ENCODE measurements at places on chromosomes 5 and 9.

DNA sequence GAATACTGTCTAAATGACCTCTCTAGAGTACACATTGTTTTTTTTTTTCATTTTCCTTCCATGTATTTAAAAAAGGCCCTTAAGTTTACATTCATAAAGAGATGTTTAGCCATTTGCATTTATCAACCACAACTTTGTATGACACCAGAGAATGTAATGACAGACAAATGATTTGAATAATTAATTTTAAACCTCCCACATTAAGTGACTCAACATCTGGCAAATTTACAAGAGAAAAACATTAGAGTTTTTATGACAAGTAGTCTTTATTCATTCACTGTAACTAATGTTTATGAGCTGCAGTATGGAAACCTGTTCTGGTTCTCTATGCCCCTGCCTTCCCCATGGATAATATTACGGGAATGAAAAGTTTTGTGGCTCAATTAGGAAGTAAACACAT, 1093.8 kb upstream of the CDH9 start:
- DNase-seq: no peak

GRCh38 chr5:113806904-113807303, 293.4 kb downstream of the YTHDC2 start:
- DNase-seq: no peak

- no peak for DNase-seq
Observed at GRCh38 chr9:38415856-38416255, 8.4 kb downstream of the IGFBPL1 start.

GRCh38 chr5:181149806-181150733, 2.7 kb downstream of the OR2V2 start:
- DNase-seq: no peak

- DNase-seq: no peak
Observed at GRCh38 chr5:128121651-128122050, 38.1 kb downstream of the SLC12A2 start.

GRCh38 chr9:102054811-102055210, 316.4 kb upstream of the GRIN3A start:
- DNase-seq: no peak

DNA sequence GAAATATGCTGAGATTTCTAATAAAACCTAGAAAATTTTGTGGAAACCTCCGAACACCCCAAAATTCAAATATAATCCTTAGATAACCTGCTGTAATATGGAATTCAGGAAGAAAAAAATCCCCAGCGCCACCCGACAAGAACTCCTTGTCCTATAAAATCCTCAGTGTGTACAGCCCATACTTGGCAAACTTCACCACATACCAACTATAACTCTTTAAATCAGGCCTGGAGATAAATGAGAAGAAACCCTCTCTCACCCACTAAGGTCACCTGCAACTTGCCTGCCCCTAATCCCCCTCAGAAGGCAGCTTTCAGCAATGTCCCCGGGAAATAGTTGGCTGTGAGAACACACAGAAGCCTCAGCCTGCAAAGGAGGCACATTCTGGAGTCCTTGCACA, 90.5 kb downstream of the SH3TC2 start:
- no peak for DNase-seq

GRCh38 chr5:177600508-177601018, 631 bp downstream of the B4GALT7 start:
- no peak for DNase-seq

- no peak for DNase-seq
Observed at GRCh38 chr5:81665795-81666194, 85.1 kb downstream of the SSBP2 start.

- no peak for DNase-seq
Observed at GRCh38 chr5:91271999-91272398, 111.1 kb downstream of the ARRDC3 start.

DNA sequence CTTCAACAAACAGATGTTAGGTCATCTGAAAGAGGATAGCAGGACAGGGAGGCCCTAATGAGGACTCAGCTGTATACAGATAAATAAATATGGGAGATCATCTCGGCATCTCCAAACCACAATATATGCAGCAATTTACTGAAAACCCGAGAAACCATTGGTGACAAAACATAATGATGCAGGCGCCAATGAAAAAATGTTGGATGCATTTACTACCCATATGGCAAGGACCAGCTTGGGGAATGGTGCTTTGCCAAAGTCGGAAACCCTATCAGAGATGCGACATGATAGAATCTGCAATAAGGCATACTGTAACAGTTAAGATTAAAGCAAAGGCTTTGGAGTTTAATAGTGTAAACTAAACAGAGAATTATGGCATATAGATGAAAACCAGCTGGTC, 92.0 kb downstream of the SNCAIP start:
- no peak for DNase-seq

- DNase-seq: no peak
Observed at GRCh38 chr5:14582797-14583137, 1.2 kb downstream of the OTULINL start.

GRCh38 chr9:21252721-21253547, 13.1 kb upstream of the IFNA14 start:
- DNase-seq: no peak

GRCh38 chr9:129938291-129938979, 103.2 kb downstream of the USP20 start:
- no peak for DNase-seq

DNA sequence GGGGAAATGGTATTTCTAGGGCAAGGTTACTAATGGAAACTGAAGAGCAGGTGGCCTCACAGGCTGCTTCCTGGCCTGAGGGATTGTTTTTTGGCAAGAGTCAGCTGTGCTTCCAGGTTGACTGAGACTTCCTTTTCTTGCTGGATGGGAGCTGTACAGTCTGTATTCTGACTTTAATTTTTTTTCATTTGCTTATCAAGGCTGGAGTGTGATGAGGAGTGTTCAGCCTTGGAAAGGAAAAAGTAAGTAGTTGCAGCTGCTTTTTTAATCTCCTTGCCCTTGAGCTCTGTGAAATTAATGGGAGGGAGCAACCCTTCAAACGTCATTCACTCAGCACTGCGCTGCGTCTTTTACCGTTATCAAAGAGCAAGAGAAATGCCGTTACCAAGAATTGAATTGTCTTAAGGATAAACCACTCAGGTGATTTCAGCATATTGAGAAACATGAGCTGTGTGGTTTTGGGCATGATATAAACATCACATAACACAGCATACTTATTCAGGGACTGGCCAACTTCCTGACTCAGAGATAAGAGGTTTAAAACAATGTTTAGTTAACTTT, 47.6 kb downstream of the AQP7 start:
- DNase-seq: no peak

GRCh38 chr5:143153332-143154119, 250.0 kb downstream of the NR3C1 start:
- no peak for DNase-seq

- DNase-seq: no peak
Observed at GRCh38 chr9:72936266-72936665, 16.6 kb downstream of the ALDH1A1 start.

- no peak for DNase-seq
Observed at GRCh38 chr5:26492906-26493459, 545.4 kb downstream of the CDH9 start.

DNA sequence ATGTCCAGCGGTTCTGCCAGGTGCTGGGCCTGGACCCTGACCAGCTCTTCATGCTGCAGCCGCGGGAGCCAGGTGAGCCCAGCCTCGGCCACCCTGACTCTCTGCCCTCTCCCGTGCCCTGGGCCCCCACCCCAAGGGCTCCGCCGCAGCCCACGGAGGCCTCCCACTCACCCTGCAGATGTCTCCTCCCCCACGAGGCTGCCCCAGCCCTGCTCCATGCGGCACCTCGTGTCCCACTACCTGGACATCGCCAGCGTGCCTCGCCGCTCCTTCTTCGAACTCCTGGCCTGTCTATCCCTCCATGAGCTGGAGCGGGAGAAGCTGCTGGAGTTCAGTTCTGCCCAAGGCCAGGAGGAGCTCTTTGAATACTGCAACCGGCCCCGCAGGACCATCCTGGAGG, 7.4 kb downstream of the RNF208 start:
- DNase-seq: no peak

DNA sequence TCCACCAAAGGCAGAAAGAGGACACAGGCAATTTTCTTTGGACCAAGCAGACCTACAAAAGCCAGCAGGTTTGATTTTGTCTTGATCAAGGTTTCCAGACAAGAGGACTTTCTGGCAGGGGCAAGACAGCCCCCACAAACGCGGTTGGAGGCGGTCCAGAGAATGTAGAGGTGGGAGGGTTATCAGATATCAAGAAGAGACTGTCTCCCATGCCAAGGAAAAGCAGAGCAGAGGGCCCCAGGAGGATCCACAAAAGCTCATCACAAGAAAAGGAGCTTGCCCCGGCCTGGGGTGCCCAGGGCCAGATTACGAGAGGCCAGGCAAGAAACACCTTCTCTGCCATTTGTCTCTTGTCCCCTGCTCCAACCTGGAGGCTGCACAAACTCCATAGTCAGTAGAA, 538.9 kb downstream of the BNC2 start:
- DNase-seq: no peak

- no peak for DNase-seq
Observed at GRCh38 chr9:120441426-120442307, 138.3 kb downstream of the CDK5RAP2 start.

- no peak for DNase-seq
Observed at GRCh38 chr5:168613396-168613795, 34.2 kb upstream of the PANK3 start.

DNA sequence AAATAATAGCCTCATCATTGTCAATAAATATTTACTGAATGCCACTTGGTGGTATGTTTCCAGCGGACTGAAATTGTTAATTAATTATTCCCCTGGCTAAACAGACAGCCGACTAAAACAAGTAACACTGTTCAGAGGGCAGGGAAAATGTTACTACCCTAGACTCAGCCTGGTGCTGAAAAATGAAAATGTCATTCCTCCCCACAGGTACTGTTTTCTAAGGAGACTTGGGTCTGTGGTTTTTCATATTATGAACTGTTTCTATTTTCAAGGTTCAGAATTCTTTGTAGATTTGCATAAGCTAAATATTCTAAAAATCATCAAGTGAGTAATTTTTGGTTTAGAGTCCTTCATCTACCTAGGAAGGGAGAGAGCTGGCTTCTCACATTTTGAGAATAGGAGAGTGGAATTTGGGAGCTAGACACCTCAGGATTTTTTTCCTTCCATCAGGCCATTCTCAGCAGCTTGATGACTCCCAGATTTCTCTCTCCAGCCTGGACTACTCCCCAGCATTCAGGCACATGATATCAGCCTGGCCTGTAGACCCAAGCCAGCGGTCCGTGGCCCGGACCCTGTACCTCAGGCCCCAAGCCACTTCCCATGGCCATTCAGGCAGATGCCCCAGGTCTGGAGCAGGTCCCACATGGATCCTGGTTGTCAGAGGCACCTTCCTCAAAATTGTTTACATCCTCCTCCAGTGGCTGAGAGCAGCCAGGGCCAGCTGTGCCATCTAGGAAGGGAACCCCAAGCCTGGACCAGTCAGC, 24.4 kb downstream of the BHMT start:
- no peak for DNase-seq

DNA sequence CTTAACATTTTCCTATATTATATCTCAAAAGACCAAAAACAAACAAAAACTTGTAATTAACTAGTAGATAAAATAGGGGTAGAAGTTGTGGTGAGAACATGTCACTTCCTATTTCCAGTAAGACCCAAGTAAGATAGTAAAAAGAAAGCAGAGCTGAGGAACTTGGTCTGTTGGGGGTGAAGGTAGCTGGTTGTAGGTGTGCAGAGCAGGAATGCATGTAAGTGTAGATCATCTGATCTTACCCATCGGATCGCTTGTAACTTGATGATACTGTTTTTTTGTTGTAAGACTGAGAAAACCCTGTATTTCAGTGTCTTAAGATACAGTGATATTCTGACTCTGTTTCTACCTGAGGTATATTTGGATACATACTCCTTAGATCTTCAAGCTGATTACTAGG, 5.7 kb downstream of the SRP19 start:
- no peak for DNase-seq

DNA sequence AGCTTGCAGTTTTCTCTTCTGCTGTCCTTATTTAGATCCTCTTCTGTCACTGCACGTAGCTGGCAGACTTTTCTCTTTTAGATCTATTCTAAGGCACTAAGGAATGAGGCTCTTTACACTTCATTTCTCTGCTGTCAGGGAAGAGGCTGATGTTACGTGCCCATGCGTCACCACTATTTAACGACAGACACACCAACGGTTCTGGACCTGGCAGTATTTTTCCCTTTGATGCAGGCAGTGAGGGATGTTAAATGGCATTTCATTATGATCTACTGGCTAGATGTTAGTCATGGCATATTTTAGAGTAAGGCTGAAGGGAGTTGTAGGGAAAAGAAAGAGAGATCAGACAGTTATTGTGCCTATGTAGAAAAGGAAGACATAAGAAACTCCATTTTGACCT, 8.2 kb upstream of the CRHBP start:
- no peak for DNase-seq

DNA sequence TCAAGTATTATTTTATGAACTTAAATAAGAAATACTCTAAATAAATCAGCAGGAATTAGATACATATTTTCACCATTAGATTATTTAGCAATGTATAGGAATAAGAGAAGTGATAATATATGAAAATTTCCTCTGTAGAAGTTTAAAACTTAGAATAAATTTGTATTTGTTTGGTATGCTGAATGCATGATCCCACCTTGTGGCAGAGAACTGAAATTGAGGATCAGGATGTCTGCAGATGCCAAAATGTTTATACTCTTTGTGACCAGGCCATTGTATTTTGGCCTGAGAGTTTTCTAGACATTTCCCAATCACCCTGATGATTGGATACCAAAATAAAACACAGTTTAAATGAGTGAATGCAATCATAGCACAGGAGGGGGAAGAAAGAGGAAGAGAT, 6.3 kb downstream of the TYRP1 start:
- DNase-seq: no peak

DNA sequence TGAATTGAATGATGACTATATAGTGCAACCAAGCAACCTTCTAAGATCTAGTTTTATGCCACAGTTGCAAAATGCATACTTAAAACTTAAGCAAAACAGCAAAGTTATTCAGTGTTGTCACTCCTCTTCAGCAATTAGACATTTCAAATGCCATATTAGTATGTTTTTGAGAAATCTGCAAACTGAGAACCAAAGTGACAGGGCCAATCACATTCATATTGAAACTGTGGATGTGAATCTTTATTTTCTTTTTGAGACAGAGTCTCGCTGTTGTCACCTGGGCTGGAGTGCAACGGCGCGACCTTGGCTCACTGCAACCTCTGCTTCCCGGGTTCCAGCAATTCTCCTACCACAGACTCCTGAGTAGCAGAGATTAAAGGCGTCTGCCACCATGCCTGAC, 249.2 kb upstream of the EFNA5 start:
- no peak for DNase-seq

DNA sequence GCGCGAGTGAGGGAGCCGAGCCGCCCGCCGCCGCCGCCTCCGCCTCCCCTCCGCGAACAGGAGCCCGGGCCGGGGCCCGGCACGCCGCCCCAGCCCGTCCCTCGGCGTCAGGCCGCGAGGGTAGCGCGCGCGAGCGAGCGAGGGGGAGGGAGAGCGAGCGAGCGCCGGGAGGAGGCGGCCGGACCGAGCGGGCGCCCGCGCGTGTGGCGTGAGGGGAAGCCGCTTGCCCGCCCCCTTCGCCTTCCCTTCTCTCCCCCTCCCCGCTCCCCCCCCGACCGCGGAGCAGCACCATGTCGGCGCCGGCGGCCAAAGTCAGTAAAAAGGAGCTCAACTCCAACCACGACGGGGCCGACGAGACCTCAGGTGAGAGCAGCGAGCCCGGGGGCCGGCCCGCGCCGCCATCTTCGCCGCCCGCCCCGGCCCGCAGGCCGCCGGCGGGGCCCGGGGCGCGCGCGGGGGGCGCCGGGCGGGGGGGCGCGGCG, 312 bp downstream of the SET start:
- no peak for DNase-seq

GRCh38 chr9:70468291-70468690, 53.8 kb upstream of the KLF9 start:
- DNase-seq: no peak

Data from NCI-H2227 treated with DMSO at 0.1 percent for 48 hours (cell line).